Activated CD4-positive, alpha-beta T cell treated with anti-CD3 and anti-CD28 coated beads, Interleukin-2, amount 50 U/mL, for 48 hours (primary cell): ENCODE measurements at places on chromosomes 1 and 21.

DNA sequence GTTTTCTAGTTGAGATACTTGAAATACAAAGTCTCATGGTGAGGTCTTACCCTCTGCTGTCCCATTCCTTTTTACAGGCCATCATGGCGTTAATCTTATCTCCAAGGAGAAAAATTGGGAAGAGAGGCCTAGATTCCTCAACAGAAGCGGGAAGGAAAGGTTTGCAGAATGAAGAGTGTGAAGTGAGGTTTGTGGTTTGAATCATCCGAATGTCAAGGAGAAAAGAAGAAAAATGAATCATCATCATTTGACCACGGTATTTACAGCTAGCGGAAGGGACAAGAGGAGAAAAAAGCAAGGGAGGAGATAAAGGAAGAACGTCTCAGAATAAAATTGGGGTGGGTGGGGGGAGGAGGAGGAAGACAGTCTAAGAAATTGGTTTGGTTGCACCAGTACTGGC, 935 bp upstream of the COG2 start:
- no peak for DNase-seq

DNA sequence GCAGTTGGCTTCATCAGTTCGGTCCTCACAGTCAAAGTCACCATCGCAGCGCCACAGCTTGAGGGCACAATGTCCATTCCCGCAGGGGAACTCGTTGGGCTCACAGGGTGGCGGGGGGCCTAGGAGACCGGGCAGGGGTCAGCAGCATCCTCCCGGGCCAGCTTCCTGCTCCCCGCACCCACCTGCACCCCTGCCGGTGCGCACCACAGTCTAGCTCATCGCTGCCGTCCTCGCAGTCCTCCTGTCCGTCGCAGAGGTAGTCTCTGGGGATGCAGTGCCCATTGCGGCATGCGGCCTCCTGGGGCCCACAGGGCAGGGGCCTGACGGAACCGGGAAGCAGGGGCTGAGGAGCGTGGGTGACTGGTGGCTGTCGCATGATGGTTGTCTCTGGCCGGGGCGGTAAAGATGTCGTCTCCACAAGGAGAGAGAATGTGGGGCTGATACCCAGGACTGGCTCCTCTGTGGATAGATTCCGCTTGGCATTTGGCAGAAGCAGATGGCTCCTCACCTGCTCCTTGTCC, 49.8 kb downstream of the HSPG2 start:
- DNase-seq, result no peak

- no peak for DNase-seq
Observed at GRCh38 chr1:179818260-179818659, 59.3 kb downstream of the TOR1AIP2 start.

GRCh38 chr1:203369666-203370065, 18.7 kb upstream of the FMOD start:
- no peak for DNase-seq

GRCh38 chr21:38912102-38912629, 106.4 kb downstream of the ETS2 start:
- DNase-seq, result no peak

- DNase-seq, result no peak
Observed at GRCh38 chr1:197355248-197355995, 87.4 kb downstream of the CRB1 start.

DNA sequence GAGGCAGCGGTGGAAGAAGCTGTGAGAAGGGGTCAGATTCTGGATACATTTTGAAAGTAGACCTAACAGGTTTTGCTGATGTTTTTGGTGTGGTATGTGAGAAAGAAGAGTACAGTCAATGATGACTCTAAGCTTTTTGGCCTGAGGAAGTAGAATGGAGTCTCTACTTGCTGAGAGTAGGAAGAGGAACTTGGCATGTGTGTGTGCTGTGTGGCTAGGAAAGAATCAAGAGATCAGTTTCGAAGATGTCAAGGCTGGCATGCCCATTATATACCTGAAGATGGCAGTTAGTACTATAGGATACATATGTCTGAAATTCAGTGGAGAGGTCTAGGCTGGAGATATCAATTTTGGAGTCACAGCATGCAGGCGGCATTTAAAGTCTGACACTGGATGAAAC, 64.4 kb downstream of the MAB21L3 start:
- no peak for DNase-seq

- DNase-seq, result peak; percentile 63
Observed at GRCh38 chr1:181149326-181150125, 61.0 kb downstream of the IER5 start.

GRCh38 chr1:182004601-182005000, 56.9 kb downstream of the ZNF648 start:
- no peak for DNase-seq

DNA sequence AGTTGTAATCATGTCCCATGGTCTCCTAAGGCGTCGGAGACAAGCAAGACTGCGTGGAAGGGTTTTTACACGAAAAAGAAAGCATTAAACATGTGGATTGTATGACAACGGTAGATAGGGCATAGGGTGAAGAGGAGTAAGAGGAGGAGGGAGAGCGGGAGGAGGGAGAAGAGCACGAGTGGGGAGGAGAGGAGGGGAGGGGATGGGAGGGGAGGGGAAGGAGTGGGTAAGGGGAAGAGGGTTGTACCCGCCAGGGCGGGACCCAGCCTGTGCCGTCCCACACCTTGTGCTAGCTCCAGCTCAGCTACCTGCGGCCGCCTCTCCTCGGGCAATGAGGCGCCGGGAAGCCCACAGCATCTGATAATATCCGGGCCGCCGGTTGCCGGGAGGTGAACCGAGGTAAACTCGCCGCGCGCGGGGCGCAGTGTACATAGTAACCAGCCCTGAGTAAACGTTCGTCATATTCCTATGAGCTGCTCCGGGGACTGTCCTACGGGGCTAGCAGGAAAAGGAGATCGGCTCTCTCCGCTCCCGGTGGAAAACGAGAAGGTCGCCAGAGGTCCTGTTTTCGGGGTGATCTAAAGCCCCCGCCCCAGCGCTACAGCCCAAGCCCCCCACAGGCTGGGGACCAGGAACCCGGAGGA, 449 bp upstream of the RCAN3 start:
- DNase-seq, result peak; percentile 75

GRCh38 chr1:10682449-10683309, 113.8 kb downstream of the CASZ1 start:
- no peak for DNase-seq

GRCh38 chr1:201795066-201795465, 33.9 kb upstream of the IPO9 start:
- DNase-seq, result no peak

GRCh38 chr1:192418552-192419285, 101.9 kb downstream of the RGS21 start:
- no peak for DNase-seq

DNA sequence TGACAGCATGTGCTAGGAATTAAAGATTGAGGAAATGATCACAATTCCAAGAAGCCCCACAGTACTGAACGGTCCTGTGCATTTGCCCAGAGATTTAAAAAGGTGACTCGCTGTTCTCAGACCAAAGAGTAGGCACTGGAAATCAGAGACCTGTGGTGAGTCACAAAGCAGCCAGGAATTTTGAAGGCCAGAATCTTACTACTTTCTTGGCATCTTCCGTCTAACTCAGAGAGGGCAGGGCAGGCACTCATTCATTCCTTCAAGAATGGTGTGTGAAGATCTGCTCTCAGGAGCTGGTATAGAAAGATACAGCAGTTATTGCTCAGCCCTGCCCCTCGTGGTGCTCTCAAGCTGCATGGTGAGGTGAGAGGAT, 57.9 kb downstream of the BRINP2 start:
- DNase-seq, result no peak
